Suppressor macrophage (primary cell): ENCODE measurements at places on chromosomes 3 and 15.
A peak's percentile ranks its signal among the peaks of the same experiment; 100 is the strongest.

GRCh38 chr3:14222900-14223594, 44.4 kb downstream of the LSM3 start:
- DNase-seq, result no peak

GRCh38 chr3:161640181-161640580, 143.6 kb downstream of the OTOL1 start:
- DNase-seq, result no peak

- DNase-seq, result no peak
These were observed 81.7 kb downstream of the MEGF11 start for GRCh38 chr15:66171841-66172240.

DNA sequence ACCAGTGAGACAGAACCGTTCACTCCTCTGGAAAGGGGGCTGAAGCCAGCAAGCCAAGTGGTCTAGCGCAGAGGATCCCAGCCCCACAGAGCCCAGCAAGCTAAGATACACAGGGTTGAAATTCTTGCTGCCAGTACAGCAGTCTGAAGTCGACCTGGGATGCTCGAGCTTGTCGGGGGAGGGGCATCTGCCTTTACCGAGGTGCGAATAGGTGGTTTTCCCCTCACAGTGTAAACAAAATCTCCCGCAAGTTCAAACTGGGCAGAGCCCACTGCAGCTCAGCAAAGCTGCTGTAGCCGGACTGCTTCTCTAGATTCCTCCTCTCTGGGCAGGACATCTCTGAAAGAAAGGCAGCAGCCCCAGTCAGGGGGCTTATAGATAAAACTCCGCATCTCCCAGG, 11.4 kb downstream of the CEP97 start:
- DNase-seq, result no peak

GRCh38 chr3:141179983-141180382, 51.6 kb upstream of the PXYLP1 start:
- DNase-seq, result no peak

DNA sequence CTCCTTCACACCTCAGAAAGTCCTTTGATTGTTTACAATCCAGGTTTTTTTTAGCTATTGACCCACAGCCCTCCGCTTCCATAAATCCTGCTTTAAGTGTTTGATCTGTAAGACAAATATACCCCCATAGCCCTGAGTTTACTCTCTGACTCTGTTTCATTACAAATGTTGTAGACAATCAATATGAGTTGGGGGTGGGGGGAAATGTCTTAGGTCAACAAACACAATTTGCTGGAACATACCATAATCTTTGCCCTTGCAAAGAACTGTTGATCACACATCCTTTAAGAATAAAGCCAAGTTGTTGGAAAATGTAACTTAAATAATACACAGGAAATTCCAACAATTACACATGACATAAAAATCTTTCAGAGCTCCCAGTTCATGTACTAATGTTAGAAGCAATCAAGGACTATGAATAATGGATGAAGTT, 301.8 kb upstream of the SEMA6D start:
- DNase-seq, result no peak

DNA sequence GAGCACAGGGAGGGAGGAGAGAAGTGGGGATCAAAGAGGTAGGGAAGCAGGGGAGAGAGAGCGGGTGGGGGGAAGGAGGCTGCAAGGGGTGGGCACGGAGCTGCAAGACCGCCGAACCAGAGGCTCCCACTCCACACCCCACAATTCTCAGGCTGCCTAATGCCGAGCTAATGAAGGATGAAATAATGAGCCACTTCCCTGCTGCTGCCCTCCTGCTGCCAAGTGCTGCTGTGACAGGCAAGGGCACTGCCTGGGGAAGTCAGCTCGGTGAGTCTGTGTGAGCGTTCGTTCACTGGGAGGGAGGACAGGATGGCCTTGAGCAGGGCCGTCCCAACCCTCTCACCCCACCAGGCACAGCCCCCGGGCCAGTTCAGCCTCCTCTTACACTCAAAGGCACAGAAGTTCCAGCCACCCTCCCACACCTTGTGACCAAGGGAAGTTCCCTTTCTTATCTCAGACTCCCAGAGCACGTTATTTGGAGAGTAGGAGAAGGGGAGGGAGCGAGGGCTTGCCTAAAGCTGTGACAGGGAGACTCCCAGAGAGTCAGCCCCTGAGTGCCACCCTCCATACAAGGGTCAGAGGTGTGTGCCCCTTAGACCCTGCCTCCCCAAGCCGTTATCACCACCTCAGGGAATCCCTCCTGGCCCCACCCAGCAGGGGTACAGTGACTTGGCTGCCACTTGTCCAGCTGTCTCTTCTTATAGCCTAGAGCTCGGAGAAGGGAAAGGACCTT, 12.4 kb downstream of the GLYCTK start:
- peak; percentile 88 for DNase-seq

GRCh38 chr3:10928961-10929471, 63.5 kb upstream of the SLC6A1 start:
- DNase-seq, result no peak

- no peak for DNase-seq
These were observed 276.2 kb upstream of the TBC1D5 start for GRCh38 chr3:18018491-18019160.

DNA sequence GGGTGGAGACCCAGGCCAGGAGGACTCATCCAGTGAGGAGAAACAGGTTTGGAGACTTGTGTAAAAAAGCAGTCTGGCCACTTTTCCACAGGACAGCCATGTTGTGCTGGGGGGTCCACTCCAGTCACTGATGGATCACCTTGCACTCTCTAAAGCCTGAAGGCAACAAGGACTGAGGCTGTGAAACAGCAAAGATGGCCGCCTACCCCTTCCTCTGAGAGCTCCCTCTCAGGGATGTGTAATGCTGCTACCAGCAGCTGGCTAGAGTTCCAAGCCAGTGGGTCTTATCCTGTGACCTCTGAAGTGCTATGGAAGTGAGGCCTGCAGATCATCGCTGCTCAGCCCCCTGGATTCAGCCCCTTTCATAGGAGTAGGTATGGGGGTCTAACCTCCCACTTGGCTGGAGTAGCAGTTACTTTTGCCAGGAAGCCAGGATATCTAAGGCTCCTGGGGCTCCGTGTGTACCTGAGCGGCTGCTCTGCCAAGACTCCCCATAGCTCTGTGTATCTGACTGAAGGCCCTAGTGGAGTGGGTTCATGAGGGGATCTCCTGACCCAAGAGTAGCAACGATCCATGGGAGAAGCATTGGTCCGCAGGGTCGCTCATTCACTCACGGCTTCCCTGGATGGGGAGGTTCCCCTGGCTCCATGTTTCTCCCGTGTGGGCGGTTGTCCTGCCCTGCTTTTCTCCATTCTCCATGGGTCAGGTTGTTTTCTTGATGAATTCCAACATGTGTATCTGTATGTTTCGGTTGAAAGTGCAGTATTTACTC, 69.9 kb upstream of the TNFSF10 start:
- no peak for DNase-seq

DNA sequence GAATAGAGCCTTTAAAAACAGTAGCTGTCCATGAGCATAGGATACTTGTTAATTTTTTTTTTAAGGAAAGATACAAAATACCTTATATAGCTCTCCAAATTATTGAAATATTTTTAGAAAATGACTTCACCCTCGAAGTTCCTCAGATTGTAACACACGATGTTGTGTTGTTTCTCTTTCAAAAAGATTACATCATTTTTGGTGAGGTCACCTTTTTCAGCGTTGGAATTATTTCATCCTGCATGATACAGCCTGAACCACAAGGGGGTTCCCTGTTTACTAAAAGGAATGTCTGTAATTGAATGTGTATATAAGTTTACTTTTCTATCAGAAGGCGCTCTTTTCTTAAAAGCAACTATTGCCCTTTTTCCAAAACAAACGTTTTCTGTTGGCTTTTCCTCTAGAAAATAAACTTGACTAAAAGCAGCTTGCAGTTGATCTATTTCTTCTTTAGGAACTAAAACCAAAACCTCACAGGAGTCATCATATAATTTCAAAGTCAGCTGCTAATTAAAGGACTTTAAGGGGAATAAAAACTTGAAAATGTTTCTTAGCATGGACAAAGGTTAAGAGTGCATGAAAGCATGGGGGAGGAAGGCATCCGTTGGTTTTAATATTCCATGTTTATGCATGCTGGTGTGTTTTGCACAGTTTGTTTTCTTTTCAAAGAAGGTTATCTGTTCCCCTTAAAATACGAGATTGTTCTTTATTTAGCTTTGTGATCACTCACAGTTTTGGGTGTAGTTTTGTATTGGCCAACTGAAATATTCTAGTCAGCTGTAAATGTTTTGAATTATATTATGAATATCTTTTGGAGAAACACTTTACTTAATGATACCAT, 29.4 kb downstream of the LYSMD4 start:
- peak; percentile 70 for DNase-seq

GRCh38 chr15:77722759-77723460, 90.2 kb upstream of the LINGO1 start:
- no peak for DNase-seq

GRCh38 chr15:75656813-75657212, 9.1 kb downstream of the SNX33 start:
- DNase-seq, result no peak

- DNase-seq, result no peak
These were observed 9.5 kb downstream of the MYL3 start for GRCh38 chr3:46853441-46854415.

GRCh38 chr3:159208050-159208449, 406.2 kb downstream of the MFSD1 start:
- DNase-seq, result no peak

GRCh38 chr15:58069008-58069407, 3.5 kb upstream of the ALDH1A2 start:
- no peak for DNase-seq

- DNase-seq, result peak; percentile 23
These were observed 142.1 kb downstream of the NUP210 start for GRCh38 chr3:13277860-13278531.

- DNase-seq, result no peak
These were observed 24.4 kb downstream of the DCBLD2 start for GRCh38 chr3:98877132-98877531.

- DNase-seq, result no peak
These were observed 52.9 kb upstream of the SEC13 start for GRCh38 chr3:10373686-10374261.

DNA sequence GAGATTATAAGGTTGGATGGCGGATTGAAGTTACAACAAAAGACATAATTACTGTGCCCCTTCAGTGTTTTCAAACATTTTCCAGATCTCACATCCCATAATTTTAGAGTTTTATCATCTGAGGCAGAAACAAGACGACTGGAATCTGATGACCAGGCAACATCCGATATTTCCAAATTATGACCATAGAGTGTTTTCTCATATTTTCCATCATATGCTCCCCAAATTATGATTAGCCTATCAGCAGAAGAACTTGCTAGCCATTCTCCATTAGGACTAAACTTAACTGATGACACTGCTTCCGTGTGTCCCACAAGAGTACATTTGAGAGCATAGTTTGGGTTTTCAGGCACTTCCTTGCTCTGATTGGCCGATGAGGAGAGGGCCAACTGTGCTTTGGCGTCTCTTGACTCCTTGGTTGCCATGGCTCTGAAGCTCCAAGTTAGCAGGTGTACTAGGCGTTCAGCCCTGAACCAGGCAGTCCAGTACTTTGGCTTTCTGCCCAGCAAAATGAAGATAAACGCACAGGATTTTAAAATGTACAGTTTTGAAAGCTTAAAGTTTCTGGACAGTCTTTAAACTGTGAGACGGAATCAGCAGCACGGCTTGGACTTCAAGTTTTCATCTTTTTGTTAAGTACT, 638 bp downstream of the WDR5B start:
- peak; percentile 34 for DNase-seq

- DNase-seq, result no peak
These were observed 69.6 kb upstream of the COL8A1 start for GRCh38 chr3:99568663-99569335.

- peak; percentile 86 for DNase-seq
These were observed 3.9 kb upstream of the ACTL6A start for GRCh38 chr3:179558742-179559364.

DNA sequence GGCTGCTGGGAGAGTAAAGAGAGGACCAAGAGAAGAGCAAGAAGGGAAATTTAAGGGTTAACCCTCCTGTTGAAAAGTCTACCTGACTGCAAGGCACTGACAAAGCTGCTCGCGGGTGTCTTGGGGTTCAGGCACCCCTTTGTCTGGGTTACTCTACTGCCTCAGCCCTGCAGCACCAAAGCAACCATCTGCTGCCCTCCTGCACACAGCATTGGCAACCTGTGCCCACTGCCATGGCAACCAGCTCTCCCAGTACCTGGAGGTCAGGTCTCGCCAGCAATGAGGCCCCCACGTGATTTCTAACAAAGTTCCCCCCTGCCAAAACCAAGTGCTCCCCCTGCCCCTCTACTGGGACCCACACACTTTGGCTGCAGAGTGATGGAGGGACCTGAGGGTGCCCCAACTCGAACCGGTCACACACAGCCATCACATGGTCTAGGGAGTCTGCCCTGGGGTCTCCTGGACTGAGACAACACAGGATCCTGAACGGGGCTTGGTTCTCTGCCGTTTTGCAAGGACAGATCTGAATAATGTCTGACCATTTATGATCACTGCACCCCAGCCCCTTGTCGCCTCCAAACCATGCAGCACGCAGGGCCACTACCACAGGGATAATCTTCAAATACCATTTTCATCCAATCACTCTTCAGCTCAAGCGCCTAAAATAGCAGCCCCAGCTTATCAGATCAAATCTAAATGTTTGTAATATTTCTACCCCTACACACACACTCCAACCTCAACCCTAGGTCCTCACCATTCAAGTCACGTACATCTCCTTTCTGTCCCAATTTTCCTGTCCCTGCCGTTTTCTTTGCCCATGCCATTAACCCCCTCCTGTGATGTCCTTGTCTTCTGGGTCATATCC, 50.7 kb downstream of the ADCY5 start:
- DNase-seq, result no peak

- no peak for DNase-seq
These were observed 354.2 kb upstream of the CFAP20DC start for GRCh38 chr3:59404064-59404463.

- DNase-seq, result no peak
These were observed 22.9 kb downstream of the MBNL1 start for GRCh38 chr3:152291649-152292066.
